ENCODE measurements at places on chromosomes 1 and 21. TPM values are rescaled to one million over a fixed set of nuclear protein-coding genes. Genes with fewer than 3 reads are reported as not detected.
A peak's percentile ranks its signal among the peaks of the same experiment; 100 is the strongest.

DNA sequence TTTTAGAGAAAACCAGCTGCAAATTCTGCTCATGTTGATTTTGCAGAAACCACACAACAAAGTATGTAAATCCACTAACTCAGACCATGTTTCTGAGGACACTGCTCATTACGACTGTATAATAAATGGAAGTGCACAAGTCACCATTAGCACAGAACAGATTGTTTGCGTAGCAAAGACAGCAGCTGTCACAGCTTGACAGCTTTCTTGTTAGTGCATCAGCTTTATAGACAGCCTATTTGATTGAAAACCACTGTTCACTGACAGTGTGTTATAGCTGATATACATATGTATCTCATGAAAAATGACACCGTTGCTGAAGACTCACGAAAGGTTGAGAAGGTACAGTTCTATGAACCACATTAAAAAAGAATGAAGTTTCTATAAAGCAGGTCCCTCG lies 560.2 kb upstream of the ZRANB2 start:
- no peaks in the 10 kb centered on the region for H3K36me3 ChIP-seq
- no peaks in the 10 kb centered on the region for H3K4me1 ChIP-seq
- H3K27me3 ChIP-seq: no peaks in the 10 kb centered on the region
- no peak overlapping the region for H3K4me3 ChIP-seq
- H3K27ac ChIP-seq: no peak overlapping the region

- H3K27ac ChIP-seq: no peak overlapping the region
- no peaks in the 10 kb centered on the region for H3K4me1 ChIP-seq
- no peak overlapping the region for H3K4me3 ChIP-seq
- DNase-seq: no peak
Observed at GRCh38 chr1:184621260-184621659, 133.4 kb downstream of the EDEM3 start.

DNA sequence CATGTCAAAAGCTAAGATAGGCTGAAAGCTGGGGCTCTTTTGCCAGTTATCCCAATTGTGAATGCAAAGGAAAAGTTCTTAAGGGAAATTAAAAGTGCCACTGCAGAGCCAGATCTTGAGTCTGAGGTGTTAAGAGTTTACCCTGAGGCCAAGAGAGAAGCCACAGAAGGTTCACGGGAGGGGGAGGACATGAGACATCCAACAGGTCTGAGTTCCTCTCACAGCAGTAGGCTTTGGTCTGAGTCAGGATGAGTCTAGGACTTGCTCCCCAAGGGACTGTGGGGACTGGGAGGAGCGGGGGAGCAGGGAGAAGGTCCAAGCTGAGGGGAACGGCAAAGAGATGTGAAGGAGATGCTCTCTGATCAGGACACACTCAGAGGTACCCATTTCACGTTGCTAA lies 411.2 kb upstream of the CAMK1G start:
- H3K27me3 ChIP-seq: no peaks in the 10 kb centered on the region
- no peaks in the 10 kb centered on the region for H3K36me3 ChIP-seq
- DNase-seq: no peak
- H3K4me3 ChIP-seq: no peak overlapping the region
- H3K27ac ChIP-seq: no peak overlapping the region
- H3K4me1 ChIP-seq: no peaks in the 10 kb centered on the region

The SLC5A9 gene
- not detected for total RNA-seq

GRCh38 chr1:150931773-150932172 lies 5.6 kb downstream of the SETDB1 start:
- peaks cover 72% of the 10 kb centered on the region for H3K36me3 ChIP-seq
- no peak for DNase-seq

DNA sequence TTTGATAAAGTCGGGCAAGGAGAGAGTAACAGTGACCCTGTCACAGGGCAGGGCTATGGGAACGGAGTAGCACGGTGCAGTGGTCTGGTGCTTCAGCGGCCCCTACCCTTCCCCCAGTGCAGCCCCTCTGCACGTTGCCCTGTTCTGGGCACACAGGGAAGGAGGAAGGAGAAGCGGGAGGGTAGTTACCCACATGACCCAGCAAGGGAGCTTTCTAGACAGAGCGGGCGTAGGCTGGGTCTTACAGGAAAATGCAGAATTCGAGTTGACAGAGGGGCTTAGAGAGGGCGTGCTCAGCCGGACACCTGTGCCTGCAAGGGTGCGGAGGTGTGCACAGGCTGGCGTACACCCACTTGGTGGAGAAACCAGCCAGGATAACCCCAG lies 341.2 kb downstream of the NPHP4 start:
- H3K36me3 ChIP-seq: no peaks in the 10 kb centered on the region
- DNase-seq: no peak
- H3K4me1 ChIP-seq: no peaks in the 10 kb centered on the region
- peaks cover 11% of the 10 kb centered on the region for H3K27me3 ChIP-seq
- no peak overlapping the region for H3K4me3 ChIP-seq

The COL11A1 gene
- not detected for total RNA-seq

GRCh38 chr1:107530543-107530942 lies 389.7 kb downstream of the NTNG1 start:
- H3K27ac ChIP-seq: no peak overlapping the region
- no peak for DNase-seq
- peaks cover 5% of the 10 kb centered on the region for H3K27me3 ChIP-seq

- peak overlapping the region; percentile 66 for H3K27ac ChIP-seq
- peaks cover 52% of the 10 kb centered on the region for H3K36me3 ChIP-seq
- no peak for DNase-seq
- H3K4me3 ChIP-seq: peak overlapping the region; percentile 99
- peaks cover 2% of the 10 kb centered on the region for H3K27me3 ChIP-seq
Observed at GRCh38 chr1:12614402-12615158, 3.4 kb downstream of the DHRS3 start.

The TRAF3IP3 gene
- 392 TPM for total RNA-seq

- H3K36me3 ChIP-seq: no peaks in the 10 kb centered on the region
- H3K4me3 ChIP-seq: no peak overlapping the region
- no peak overlapping the region for H3K27ac ChIP-seq
- H3K4me1 ChIP-seq: no peaks in the 10 kb centered on the region
- DNase-seq: no peak
- no peaks in the 10 kb centered on the region for H3K27me3 ChIP-seq
Observed at GRCh38 chr1:69494221-69494620, 73.5 kb upstream of the LRRC7 start.

DNA sequence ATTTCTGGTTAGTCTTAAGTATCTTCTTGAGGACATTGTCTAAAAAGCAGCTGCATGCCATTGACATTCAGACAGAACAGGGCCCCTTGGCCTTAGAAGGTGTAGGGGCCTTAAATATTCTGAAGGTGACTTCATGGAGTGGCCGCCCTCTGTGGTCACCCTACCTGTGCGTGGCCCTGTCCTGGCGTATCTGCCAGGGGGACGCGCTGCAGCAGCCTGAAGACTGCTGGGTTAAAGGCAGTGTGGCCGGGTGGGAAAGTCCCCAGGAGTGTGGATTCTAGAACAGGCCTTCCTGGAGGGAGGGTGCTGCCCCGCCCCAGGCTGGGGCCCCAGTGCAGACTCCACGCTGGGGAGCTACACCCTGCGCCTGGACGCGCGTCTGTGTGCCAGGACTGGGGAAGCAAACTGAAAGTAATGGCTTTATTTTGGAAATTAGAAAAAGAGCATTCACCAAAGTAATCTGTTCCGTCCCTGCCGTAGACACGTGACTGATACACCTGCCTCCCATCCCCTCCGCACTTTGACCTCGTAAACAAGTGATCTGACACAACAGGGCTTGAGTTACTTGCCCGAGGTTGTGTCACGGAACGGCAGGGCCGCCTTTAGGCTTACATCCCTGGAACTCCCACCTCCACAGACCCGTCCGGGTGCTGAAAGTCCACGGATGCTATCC lies 1.8 kb downstream of the AGPAT3 start:
- H3K4me1 ChIP-seq: peaks cover 40% of the 10 kb centered on the region
- peaks cover 41% of the 10 kb centered on the region for H3K36me3 ChIP-seq
- DNase-seq: peak; percentile 86
- peak overlapping the region; percentile 90 for H3K4me3 ChIP-seq

DNA sequence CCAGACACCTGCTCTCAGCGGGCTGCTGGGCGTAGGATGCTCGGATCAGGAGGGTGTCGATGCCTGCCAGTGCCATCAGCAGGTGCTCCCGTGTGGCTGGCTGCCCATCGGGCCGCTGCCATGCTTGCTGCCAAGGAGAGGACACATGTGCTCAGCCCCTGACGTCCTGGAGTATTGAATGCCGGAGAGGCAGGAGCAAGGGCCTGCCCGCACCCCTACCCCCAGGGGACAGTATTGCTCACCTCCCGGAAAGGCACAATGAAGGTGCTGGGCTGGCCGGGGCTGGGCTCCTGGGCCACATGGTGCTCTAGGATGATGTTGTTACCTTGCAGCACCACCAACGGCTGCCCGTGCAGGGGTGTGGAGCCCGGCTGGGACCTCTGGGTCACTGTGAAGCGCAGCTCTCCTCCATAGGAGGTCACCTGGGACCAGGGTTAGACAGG lies 61.5 kb downstream of the HSPG2 start:
- DNase-seq: no peak
- no peaks in the 10 kb centered on the region for H3K36me3 ChIP-seq

DNA sequence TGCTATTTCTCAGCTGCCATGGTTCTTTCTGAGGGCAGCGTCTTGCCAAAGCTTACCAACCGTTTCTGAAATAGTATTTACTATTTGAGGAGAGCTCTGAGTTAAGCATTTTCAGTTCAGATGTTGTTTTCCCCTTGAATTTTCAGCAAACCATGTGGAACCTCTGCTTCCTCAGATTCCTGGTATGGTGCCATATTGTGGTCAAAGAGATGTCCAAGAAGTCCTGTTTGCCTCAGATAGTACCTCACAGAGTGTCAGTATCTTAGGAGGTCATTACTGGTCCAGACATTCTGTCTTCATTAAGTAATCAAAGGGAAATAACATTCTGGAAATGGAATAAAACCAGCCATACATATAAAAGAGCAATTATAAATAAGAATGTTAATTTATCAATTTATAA lies 36.6 kb downstream of the VANGL2 start:
- peak overlapping the region; percentile 84 for H3K27ac ChIP-seq
- peaks cover 44% of the 10 kb centered on the region for H3K4me1 ChIP-seq
- peak overlapping the region; percentile 57 for H3K4me3 ChIP-seq
- no peak for DNase-seq
- H3K36me3 ChIP-seq: peaks cover 13% of the 10 kb centered on the region

DNA sequence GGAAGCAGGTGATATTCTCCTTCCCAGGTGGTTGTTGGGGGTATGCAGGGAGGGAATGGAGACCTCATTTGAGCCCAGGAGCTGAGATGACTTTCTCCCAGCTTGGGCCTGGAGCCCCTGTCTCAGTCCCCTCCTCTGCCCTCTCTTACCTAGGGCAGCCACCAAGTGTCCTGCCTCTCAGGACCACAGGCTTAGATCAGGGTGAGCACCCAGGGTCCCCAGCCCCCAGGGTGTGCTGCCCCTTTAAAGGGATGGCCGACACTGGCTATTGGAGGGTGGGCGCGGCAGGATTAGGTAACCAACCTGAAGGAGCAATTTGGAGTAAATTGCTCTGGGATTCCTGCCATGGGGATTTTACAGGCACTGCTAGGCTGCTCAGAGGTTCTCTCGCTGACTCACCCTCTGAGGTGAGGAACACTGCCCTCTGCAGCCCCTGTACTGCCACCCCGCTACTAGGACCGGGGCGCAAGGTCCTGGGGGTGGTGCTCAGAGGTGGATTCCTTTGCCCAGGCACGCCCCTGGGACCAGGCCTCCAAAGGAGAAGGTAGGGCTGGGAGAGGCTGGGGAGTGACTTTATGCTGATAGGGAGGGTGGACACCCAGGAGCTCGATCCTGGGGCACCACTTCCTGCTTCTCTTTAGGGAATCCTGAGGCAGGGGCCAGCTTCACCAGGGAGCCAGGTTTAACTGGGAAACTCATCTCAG lies 1.5 kb downstream of the RPS6KA1 start:
- H3K4me1 ChIP-seq: peaks cover 34% of the 10 kb centered on the region
- H3K36me3 ChIP-seq: peaks cover 4% of the 10 kb centered on the region
- H3K4me3 ChIP-seq: peak overlapping the region; percentile 89
- no peak for DNase-seq
- peaks cover 4% of the 10 kb centered on the region for H3K27me3 ChIP-seq

Measured in activated CD4-positive, alpha-beta T cell treated with anti-CD3 and anti-CD28 coated beads, Interleukin-2, amount 10 ng/mL, durations not matched to agents 24 days and 14 days (primary cell).